NCI-H2081 (cell line): ENCODE measurements at places on chromosomes 2 and 18.

- DNase-seq: no peak
These were observed 22.7 kb downstream of the HK2 start for GRCh38 chr2:74856599-74856998.

- DNase-seq: no peak
These were observed 13.2 kb downstream of the MEMO1 start for GRCh38 chr2:31997653-31998052.

- DNase-seq: no peak
These were observed 725.6 kb upstream of the ID2 start for GRCh38 chr2:7956126-7956689.

- no peak for DNase-seq
These were observed 17.9 kb downstream of the STK17B start for GRCh38 chr2:196153480-196153879.
